MG63 (cell line): ENCODE measurements at places on chromosomes 4 and X. TPM values are rescaled to one million over a fixed set of nuclear protein-coding genes. Genes with fewer than 3 reads are reported as not detected.
A peak's percentile ranks its signal among the peaks of the same experiment; 100 is the strongest.

ETNPPL gene
- not detected in 2 replicates for total RNA-seq

DNA sequence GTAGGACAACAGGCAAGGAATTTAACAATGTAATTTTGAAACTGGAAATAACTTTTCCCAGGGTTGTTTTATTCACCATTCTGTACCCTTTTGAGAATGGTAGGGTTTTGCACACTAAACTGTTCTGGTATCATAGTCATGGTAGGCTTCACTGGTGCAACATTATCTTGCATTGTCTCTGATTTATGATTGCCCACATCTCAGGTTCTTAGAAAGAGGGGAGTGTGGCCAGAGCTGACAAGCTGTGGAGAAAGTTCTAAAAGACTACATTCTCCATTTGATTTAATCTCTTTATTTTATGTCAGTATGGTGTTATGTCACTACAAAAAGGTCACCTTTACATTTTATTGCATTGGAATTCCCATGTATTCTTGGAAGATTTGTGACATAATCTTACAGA lies 447.3 kb downstream of the GRIA2 start:
- DNase-seq, result no peak

RNF175 gene
- total RNA-seq, result 0.59 TPM in 1 of 2 replicates, not detected in the other

DNA sequence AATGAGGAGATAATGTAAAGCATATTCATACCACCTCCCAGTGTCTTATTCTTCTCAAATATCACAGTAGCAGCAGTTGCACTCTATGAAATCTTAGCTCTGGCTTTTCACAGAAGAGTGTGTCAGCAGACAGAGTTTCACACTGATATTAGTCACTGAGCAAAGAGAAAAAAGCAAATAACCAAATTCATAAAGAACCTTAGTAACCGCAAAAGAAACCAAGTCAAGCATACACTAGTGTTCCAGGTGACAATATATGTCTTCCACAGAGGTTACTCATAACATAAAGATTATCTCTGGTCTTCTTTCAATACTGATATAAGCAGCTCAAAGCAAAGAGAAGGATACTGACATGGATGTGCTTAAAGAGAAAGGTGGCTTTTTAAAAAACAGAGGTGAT lies 181.7 kb upstream of the EDNRA start:
- no peak for DNase-seq

DNA sequence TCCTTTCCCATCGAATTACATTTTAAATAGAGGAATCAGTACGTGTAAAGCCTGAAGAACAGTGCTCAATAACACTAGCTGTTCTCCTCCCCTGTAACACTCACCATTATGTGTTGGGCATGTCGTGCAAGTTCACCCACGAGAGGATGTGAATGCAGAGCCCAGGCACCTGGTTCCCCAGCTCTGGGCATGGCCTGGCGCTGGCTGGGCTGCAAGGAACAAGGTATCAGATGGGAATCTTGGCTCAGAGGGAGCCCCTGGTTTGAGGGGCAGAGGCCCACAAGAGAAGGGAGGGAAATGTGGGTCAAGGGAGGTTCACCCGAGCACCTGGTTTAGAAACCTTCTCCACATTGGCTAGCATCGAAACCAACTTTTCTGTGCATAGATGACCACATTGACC lies 41.7 kb upstream of the MTM1 start:
- no peak for DNase-seq

CD99 gene
- total RNA-seq, result 582 and 695 TPM in 2 replicates

DNA sequence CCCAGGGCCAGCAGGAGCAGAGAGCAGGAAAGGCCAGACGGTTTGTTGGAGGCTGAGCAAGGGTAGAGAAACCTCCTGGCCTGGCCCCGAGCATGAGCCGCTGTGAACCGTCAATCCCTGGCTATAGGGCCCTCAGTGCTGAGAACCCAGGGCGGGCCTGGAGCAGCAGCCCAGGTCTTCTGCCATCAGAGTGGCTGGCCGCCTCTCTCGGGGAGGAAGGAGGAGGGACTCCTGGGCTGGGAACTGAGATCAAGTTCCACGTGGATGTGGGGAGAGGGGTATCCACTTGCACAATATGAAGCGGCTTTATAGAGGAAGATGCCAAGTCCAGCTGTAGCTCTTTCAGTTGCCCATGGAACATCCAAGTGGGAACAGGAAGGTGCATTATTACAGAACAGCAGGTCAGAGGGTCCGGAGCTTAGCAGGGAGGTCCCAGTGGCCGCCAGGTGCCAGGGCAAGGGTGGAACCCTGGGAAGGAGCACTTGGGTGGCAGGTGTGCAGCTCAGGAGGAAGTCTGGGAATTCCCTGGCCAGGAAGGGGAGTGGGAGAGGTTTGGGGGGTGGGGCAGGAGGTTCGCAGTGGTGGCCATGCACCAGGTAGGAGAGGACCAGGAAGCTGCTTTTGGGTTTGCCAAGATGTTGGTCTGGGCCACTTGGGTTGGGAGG lies 31.7 kb upstream of the CRMP1 start:
- DNase-seq, result no peak

TMEM255A gene
- not detected in 2 replicates for total RNA-seq

- DNase-seq, result no peak
These were observed 446 bp downstream of the EVC2 start for GRCh38 chr4:5707778-5708448.

- peak; percentile 71 for DNase-seq
These were observed 144.1 kb downstream of the SOWAHB start for GRCh38 chr4:76753814-76754213.

DNA sequence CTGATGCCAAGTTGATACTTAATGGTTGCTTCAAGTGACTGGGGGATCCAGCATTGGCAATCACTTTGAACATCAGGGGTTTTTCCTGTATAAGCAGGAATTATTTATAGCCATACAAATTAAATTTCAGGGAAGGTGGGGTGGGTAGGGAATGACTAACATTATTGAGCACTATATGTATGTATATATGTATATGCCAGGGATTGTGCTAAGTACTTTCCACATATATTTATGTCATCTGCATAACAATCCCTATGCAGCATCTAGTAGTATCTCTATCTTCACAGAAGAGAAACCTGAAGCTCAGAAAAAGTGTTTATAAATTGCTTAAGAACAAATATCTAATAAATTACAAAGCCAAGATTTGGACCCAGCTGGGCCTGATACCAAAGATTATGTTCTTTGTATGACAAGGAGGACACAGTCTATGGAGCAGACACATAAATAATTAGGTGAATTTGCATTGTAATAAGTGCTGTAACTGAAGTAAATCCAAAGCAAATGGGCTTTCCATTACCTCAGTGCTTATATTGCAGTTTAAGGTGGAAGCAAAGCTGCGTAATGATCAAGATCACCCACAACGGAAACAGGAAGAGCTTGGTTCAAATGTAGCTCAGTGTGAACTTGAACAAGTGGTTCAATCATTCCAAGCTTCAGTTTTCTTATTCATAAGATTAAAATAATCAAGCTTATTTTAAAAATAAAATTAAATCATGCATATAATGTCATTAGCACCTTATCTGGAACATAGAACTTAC lies 18.9 kb upstream of the RASGEF1B start:
- DNase-seq, result no peak

GRCh38 chrX:129769467-129770154 lies 10.1 kb upstream of the SASH3 start:
- no peak for DNase-seq

RBMXL3 gene
- total RNA-seq, result not detected in 2 replicates

DNA sequence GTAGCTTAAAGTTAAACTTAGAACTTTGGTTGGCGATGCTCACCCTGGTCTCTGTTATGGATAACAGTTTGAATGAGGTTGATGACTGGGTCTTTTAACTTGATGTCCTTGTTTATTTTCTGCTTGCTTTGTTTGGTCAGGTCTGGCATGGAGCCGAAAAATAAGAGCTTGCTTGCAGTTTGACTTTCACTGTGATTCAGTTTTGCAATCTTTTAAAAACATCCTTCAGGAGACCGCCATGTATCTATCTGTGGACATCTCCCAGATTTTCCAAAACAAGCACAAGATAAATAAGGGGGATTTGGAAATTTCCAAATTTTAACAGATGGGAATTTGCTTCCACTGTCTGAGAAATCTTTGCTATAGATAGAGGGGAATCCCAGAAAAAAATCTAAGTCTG lies 246.7 kb downstream of the PALLD start:
- DNase-seq, result no peak

DNA sequence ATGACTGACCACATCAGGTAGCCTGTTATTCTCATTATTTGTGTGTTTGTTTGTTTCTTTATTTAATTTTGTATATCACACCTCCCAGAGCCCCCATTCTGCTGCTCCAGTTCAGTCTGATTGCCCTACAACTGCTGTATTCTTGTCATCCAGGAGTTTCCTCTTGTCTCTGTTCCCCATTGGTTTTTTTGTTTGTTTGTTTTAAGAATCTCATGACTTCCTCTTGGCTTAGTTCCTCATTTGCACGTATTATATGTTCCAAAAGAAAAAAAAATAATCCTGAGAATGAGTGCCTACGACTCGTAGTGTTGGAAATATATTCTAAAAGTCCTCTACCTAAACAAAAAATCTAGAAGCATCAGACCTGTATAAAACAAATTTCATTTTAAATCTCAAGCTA lies 142.3 kb upstream of the SLIT2 start:
- DNase-seq, result no peak

DNA sequence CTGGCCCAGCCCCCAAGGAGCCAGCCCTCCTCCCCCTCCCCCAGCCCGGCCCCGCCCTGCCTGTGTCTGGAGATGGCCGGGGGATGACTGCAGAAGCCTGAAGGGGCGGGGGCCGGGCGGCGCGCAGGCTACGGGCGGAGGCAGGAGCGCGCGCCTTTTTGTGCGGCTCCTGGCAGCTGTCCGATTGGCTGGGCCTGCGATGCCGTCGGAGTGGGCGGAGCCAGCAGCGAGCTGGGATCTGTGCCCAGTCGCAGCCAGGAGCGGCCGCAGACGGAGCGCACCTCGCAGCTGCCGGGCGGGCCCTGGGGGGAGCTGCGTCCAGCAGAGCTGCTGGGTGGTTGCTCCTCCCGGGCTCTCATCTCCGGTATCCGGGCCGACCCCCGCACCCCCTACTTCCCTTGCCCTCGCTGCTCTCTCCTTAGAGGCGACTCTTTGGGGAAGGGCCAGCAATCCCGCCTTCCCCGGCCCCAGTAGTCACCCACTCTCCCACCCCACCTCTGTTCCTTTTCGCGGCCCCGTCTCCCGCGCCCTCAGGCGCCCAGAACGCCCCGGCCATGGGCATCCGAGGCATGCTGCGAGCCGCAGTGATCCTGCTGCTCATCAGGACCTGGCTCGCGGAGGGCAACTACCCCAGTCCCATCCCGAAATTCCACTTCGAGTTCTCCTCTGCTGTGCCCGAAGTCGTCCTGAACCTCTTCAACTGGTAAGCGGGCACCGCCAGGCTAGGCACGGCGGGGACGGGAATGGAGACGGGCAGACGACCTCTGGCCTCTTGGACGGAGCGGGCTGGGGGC lies at the start of gene GABRQ:
Gene GABRQ (plus strand): TSS at position 247 of the 794 bp plus-strand sequence. CDS start 308 bp downstream, at position 555.
- DNase-seq, result peak; percentile 74

DNA sequence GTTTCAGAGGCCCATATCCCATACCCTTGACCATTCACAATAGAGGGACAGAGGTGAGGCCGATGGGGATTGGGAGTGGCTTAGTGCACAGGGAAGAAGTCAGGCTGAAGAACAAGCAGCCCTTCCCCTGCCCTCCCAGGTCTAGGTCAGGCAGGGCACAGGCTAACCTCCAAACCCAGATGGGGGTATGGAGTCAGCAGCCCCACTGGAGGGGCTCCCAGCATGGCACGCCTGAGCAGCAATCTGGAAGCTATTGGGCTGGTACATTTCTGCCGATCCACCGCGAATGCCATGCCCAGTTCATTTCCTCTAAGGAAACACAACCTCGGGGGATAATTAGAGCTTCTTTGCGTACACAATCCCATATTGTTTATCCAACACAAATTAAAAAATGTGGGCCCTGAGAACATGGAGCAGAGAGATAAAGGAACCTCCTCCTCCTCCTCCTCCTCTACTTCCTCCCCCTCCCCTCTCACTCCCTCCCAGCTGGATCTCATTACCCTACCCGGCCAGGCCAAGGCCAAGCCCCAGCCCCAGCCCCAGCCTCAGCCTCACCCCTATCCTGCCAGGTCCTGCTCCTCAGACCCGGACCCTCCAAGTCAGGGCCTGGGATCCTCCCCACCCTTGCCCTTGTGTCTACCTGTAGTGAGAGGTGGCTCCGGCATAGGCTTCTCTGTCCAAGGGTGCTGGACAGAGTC lies 83.0 kb downstream of the PJA1 start:
- no peak for DNase-seq

DNA sequence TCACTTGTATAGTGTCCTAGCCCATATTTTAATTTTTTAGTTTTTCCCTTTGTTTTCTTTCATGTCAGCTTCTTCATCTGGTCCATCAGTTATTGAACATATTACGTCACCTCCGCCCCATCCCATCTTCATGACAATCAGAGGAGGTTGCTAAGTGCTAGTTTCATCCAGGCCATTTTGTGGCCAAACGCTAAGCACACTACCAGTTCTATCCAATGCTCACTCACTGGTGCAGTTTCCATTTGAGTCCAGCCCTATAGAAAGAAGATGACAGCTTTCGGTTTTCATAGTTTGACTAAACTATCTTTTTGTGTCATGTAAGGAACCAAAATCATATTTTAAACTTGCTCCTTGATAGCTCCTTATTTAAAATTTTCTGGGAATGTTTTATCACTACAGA lies 304.2 kb downstream of the TENM3 start:
- no peak for DNase-seq

GRCh38 chrX:63754136-63754859 lies 30.7 kb downstream of the ARHGEF9 start:
- no peak for DNase-seq

- no peak for DNase-seq
These were observed 73.7 kb downstream of the TBL1X start for GRCh38 chrX:9538544-9539045.

- peak; percentile 12 for DNase-seq
These were observed 38.0 kb upstream of the COX7B2 start for GRCh38 chr4:46946919-46947536.
